ENCODE measurements at places on chromosomes 16 and 17.

DNA sequence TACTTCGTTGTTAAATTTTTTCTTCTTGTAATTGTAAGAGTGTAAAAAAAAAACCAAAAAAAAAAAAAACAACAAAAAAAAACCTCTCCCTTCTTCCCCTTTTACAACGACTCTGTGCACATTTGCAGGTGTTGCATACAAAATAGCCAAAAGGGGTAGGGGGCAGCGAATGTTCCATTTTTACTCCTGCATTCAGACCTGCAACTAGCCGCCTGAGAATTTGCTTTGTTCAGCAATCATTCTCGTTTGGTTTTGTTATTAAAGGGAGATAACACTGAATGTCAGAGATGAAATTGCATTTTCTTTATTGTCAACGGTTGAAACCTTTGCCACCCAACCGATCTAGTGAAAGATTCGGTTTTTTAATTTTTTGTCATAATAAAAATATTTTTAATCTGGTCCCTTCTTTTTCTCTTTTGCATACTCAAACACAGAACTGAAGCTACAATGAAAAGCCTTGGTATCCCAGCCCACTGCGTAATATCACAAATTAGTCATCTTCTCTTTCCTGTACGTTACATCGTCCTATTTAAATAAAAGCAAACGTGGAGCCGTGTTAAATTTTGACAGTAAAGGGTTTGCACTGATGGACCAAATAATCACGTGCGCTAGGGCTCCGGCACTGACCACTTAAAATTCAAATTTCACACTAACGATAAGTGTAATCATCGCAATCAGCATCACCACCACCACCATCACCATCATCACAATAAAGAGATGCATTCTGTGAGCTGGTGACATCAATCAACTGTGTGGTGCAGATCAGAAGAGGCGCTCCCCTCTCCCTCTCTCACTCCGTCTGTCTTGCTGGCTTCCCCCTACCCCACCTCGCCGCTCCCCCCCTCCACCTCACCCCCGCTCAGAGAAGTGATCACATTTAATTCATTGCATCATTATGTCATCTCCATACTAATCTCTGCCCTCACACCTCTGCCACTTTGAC lies 406.2 kb upstream of the PSMD7 start:
- no peak for DNase-seq

DNA sequence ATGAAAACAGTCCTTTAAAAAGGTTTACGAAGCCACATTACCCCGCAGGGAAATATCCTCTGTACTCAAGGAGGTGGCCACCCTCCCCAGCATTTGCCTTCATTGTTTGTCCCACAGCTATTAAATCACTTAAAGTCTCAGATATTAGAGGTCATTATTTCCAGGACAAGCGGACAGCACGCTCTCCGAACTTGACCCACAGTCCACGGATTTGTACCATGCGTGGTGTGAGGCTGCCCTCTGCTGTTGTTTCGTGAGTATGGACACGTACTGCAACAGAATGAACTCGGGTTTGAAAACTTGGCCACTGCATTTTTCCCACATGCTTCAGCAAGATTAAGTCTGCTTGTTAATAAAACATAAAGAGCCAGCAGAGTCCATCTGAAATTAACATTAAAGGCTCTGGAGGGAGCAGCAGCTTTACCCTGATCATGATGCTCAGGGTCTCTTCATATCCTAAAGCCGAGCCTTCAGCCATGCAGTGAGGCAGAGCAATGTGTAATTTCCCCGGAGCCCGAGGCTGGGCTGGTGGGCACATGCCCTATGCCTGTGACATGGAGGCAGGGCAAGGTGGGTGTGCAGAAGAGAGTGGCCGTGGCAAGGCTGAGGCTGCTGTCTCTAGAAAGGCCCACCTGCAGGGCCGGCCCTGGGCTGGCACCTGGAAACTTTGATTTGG lies 19.7 kb downstream of the MEAK7 start:
- DNase-seq = no peak

DNA sequence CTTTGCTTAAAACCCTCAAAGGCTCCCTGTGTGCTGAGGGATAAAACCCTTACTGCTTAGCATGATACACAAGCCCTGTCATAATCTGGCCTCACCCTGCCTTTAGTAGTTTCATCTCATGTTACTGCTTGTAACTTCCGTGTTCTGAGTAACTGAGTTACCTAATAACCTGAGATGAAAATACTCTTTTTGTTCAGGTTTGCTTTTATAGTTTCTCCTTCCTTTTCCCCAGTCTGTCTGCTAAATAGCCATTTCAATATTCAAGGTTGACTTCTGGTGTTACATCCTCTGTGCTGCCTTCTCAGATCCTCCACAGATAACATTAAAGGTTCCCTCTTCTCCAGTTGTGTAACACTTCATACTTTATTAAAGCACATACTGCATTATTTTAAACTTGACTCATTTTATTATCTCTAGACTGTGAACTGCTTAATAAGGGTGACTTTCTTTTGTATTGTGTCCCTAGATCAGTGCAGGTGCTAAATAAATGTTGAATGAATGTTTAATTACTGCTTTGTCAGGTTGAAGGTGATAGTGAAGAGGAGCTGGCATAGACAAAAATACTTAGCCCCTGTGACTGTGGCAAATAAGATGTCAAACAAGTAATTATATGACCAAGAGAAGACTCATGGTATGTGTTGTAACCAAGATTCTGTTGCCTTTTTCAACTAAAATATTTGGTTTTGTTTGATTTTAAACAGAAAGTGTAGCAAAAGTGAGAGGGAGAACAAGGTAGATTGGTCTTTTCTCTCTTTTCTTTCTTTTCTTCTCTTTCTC lies 47.8 kb downstream of the NFAT5 start:
- peak; percentile 33 for DNase-seq

- DNase-seq = no peak
These were observed 1294.4 kb downstream of the CDH8 start for GRCh38 chr16:60741810-60742209.

DNA sequence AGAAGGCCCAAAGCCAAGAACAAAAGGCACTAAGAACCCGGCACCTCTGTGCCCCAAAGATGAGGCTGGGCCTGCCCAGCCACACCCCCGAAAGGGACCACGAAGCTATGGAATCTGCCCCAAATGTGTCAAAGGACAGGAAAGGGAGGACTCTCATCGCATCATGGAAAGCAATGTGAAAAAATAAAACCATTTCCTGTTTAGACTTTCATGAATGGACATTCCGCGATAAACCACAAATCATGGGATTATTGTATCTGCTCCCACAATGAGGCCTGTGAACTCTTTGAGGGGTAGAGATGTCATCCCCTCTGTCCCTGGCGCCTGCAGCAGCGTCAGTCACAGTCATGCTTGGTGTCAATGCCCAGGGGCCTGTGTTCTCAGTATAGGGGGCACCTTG lies 135.0 kb downstream of the COPRS start:
- DNase-seq = no peak

DNA sequence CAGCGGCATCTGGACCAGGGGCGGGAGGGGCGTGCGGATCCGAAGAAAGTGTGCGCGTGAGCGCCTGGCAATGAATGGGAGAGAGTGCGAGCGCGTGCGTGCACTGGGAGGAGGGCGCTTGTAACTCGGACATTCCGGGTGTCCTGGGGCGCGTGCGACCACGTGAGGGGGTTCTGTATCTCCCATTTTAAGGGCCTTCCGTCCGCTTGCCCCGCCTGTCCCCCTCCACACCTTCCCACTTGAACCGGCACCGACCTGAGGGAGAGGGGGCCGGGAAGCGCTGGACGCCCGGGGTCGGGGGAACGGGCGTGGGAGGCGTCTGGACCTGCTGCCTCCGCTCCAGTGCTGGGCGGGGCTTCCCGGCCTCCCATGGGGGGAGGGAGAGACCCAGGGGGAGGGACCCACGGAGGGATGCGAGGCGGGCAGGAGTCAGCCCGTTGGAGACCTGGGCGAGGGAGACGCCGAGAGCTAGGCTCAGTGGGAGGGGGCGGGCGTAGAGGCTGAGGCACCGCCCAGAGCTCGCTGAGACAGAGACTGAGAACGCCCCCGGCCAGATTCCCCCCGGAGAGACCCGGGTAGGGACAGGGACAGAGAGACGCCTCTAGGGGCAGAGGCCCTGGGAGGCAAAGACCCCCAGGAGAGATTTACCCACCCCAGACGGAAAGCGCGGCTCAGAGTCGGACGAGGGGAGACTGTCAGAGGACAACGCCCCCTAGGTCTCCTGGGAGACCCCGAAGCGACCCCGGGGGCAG lies at the start of gene KREMEN2:
Gene KREMEN2 (plus strand): TSS at position 553 of the 752 bp plus-strand sequence. CDS start 246 bp downstream, outside the sequence.
- no peak for DNase-seq

GRCh38 chr17:13540546-13540945 lies 61.2 kb downstream of the HS3ST3A1 start:
- DNase-seq = no peak

DNA sequence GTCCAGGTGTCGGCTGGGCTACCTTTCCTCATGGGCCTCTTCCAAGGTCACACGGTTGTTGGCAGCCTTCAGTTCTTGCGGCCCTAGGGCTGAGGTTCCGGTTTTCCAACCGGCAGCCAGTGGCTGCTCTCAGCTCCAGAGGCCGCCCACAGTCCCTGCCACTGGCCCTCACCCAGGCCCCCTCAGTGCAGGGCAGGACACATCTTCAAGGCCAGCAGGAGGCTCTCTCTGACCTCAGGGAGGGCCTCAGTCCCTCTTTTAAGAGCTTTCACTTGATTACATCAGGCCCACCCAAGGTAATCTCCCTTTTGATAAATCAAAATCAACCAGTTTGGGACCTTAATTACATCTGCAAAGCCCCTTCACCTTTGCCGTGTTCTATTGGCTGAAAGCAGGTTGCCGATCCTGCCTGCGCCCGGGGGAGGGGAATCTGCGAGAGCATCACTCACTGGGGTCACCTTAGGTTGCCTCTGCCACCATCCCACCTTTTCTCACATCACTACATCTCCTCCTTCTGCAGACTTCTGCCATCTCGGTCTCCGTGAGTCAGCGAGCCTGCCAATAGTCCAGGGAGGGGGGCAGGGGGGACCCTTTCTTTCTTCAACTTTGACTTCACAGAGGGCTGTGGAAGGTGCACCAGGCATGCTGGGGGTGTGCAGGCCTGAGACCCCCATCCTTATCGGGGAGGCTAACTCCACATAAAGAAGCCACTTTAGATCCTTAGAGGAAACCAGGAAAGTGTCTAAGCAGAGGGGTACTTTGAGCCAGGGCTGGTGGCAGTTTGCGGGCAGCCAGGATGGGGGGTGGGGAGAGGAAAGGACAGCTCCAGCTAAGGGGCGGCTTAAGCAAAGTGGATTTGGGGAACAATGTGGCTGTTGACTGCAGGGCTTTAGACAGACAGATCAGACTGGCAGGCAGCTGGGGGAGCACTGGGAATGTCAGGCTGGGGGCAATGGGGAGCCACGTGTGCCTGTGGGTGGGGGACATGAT lies 28.8 kb upstream of the NXPH3 start:
- no peak for DNase-seq

GRCh38 chr16:64952177-64952576 lies 169.7 kb downstream of the CDH11 start:
- no peak for DNase-seq

DNA sequence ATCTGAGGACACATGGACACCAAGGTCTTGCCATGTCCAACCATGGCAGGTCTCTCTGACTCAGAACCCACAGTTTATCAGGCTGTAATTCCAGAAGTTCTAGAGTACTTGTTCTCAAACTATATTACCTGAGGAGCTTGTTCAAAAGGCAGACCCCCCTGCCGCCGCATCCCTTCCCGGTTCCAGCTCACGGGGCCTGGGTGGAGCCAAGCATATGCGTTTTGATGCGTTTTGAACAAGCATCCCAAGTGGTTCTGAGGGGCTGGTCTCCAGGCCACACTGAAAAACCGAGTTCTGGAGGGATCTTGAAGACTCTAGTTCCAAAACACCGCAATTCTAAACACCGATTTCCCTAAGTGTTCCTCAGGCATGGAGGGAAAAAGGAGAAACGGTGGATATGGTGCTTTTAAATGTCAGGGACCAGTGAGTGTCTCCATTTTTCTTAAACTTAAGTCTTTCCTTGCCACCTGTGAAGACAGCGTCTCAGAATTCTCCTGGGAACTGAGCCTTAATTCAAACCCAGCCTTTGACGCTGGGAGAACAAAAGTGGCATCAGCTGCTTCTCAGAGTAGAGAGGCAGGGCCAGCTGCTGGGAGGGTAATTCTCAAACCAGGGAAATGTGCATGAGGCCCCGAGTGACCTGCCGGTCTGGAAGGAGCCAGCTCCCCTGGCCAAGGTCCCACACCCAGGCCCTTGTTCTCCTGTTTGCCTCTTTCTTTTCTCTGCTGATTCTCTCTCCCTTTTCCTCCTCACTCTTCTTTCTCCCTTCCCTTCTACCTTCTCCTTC lies 84.4 kb upstream of the PLCG2 start:
- no peak for DNase-seq

DNA sequence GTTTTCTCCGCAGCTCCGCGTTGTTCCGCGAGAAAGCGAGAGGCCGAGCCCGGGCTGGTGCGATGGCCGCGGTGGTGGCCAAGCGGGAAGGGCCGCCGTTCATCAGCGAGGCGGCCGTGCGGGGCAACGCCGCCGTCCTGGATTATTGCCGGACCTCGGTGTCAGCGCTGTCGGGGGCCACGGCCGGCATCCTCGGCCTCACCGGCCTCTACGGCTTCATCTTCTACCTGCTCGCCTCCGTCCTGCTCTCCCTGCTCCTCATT lies 404 bp downstream of the EMC6 start:
- DNase-seq = no peak

DNA sequence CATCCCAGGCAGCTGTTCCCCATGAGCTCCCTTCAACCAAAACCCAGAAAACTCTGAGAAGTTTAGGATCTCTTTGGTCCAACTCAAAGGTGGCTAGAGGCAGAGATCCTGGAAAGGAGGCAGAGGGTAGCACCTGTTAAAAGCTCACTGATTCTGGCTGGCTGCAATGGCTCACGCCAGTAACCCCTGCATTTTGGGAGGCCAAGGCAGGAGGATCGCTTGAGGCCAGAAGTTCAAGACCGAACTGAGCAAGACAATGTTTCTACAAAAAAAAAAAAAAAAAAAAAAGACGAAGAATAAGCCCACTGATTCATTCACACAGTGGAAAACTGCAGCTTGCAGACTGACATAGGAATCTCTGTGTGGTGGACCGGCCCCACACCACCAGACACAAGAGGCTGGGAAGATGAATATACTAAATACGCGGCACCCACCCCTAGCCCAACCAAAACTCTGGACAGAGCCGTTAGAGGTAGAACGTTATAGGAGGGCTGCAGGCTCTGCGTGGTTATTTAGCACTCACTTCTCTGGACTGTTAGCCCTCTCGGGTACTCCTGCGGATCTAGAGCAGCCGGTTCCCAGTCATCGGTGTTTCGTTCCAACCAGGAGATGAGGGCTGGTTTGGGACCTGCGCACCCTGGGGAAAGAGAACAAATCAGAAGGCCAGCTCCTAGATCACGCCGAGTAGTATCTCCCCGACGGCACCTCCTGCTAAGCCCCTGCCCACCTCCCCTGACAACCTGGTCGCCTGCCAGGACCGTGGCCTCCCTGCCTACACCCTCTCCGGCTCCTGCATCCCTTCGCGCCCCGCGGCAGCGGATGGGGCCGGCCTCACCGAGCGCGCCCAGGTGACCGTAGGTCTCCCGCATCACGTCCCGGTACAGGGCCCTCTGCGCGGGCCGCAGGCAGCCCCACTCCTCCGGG lies 925 bp downstream of the ZNF689 start:
- no peak for DNase-seq

DNA sequence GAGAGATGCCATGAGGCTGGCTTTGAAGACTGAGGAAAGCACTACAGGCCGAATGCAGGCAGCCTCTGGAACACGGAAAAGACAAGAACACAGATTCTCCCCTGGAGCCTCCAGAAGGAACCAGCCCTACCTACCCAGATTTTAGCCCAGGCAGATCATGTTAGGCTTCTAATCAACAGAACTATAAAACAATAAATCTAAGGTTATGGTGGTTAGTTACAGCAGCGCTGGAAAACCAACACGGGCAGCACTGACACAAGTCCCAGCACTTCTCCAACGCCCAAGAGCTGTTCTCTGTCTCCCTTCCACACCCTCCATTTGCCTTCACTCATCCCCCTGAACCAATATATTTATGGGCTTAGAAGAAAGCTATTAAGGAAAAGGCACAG lies 7.5 kb downstream of the ANKRD11 start:
- DNase-seq = no peak

- no peak for DNase-seq
These were observed 45.0 kb downstream of the ZNF652 start for GRCh38 chr17:49316889-49317675.
